HFFc6 (cell line): ENCODE measurements at places on chromosomes 1 and 21. TPM values are rescaled to one million over a fixed set of nuclear protein-coding genes. Genes with fewer than 3 reads are reported as not detected.

DNA sequence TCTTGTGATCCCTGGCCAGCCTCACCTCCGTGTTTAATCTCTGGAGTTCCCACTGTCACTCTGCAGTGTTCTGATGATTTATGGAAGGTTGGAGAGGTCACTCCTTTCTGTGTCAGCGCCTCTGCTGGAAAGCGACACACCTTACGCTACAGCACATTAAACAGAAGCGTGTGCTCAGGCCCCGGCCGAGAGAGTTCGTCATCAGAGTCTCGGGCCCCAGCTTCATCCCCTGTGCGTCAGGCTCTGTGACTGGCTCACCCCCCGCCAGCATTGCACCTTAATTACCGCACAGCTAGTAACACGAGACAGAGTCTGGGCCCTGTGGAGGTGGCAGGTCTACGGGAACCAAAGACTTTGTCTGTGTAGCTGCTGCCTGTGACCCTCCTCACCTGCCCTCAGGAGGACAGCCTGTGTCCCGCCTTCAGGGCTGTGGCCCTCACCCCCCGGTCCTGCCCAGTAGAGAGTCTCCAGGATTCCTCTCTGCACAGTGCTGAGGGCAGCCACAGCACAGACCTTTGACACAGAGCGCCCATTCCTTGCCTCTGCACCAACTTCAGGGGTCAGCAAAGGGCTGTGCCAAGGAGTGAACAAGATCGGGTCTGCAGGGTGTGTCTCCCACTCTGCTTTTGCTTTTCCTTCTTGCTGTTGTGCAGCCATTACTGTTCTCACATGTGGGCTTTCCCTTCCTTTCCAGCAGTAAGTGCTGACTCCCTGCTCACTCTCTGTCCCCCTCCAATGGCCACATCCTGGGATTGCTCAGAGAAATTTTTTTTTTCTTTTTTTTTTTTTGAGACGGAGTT is 157.6 kb downstream of the PGBD5 start:
- H3K27me3 ChIP-seq: peaks cover 4% of the 10 kb centered on the region; the same call in 1 of the 2 replicates
- DNase-seq: peak; percentile 64
- H3K4me1 ChIP-seq: no peaks in the 10 kb centered on the region
- H3K4me3 ChIP-seq: no peak overlapping the region

Gene FHAD1
- total RNA-seq: not detected in 3 replicates

Gene FGR
- total RNA-seq: not detected in 3 replicates

Gene GRHL3
- not detected in 3 replicates for total RNA-seq

GRCh38 chr1:92346866-92347640 is 48.2 kb downstream of the RPAP2 start:
- H3K4me1 ChIP-seq: no peaks in the 10 kb centered on the region
- DNase-seq: no peak
- H3K4me3 ChIP-seq: no peak overlapping the region
- peaks cover 18% of the 10 kb centered on the region for H3K36me3 ChIP-seq

Gene CAMK1G
- total RNA-seq: 5.7 to 8.4 TPM (median 6.8 TPM) in 3 replicates

GRCh38 chr1:30014031-30014430 is 709.4 kb downstream of the MATN1 start:
- no peak overlapping the region for H3K4me3 ChIP-seq
- H3K36me3 ChIP-seq: no peaks in the 10 kb centered on the region
- H3K27ac ChIP-seq: no peak overlapping the region
- H3K4me1 ChIP-seq: no peaks in the 10 kb centered on the region

Gene ALX3
- total RNA-seq: 1.6 and 10.3 TPM in 2 replicates

DNA sequence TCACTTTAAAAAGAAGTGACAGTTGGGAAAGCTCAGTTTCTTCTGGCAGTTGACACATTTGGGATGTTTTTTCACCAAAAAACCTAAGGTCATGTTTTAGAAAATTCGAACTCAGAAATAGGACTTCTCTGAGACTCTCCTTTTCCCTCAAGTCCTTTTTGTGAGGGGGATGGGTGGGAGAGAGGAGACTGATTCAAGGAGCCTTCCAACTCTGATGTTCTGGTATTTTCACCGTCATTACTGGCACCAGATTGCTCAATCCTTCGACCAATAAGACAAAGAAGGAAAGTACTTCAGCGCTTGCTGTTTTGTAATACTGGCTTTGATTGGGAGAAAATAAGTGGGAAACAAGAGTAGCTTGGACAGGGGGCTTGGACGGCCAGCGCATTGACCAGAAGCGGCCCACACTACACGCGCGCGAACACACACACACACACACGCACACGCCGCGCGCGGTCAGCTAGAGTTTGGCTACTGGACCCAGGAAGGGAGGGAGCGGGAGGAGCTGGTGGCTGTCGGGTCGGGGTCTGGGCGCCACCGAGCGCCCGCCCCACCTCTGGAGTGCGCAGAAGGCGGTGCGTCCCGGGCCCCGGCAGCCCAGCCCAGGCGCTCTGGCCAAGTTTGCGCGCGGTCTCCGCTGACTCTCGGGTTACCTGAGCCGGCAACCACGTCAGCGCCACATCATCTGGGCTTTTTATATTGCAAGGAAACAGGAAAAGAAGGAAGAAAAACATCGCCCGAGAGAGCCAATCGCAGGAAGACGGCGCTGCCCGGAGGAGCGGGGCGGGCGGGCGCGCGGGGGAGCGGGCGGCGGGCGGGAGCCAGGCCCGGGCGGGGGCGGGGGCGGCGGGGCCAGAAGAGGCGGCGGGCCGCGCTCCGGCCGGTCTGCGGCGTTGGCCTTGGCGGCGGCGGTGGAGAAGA is at the start of gene KCNK1:
TSS of gene KCNK1 (plus strand) at position 855 of the 921 bp plus-strand sequence. CDS start at position 921, 66 bp downstream.
- H3K27ac ChIP-seq: no peak within 1 kb of the TSS
- H3K4me1 ChIP-seq: no peaks in the 10 kb centered on the region
- H3K4me3 ChIP-seq: no peak within 1 kb of the TSS
- no peaks in the 10 kb centered on the region for H3K36me3 ChIP-seq
- H3K27me3 ChIP-seq: no peaks in the 10 kb centered on the region; the same call in 1 of the 2 replicates

DNA sequence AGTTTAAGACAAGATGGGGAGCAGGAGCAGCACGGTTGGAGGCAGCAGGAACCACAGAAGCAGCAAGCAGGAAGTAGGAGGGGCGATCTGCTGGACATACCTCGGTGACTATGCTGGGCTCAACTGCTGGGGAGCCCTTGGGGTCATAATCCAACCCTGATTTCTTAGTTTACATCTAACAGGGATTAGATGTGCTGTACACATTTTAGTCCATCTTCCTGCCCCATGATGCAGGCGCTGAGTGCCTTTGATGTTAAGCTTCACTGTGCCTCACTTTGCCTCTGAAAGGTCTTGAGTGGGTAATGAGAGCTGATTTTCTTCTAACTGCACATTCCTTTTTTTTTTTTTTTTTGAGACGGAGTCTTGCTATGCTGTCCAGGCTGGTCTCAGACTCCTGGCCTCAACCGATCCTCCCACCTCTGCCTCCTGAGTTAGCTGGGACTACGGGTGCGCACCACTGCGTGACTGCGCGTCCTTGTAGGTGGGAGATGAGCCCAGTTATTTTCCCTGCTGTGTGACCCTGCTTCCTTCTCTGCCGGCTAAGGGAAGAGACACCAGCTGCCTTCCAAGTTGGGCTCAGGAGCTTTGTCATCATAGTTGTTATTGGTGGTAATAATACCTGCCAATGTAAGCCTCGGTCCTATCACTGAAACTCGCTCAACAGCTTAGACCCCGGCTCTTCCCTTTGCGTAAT is 1.1 kb upstream of the RCAN3 start:
- peak overlapping the region; percentile 90 for H3K27ac ChIP-seq
- peaks cover 17% of the 10 kb centered on the region for H3K27me3 ChIP-seq
- peaks cover 30% of the 10 kb centered on the region for H3K4me1 ChIP-seq
- DNase-seq: no peak

Gene ERICH3
- total RNA-seq: not detected in 3 replicates

- no peak overlapping the region for H3K4me3 ChIP-seq
- no peaks in the 10 kb centered on the region for H3K4me1 ChIP-seq
- no peaks in the 10 kb centered on the region; the same call in 1 of the 2 replicates for H3K27me3 ChIP-seq
- DNase-seq: no peak
These were observed 89.8 kb downstream of the PTPRU start for GRCh38 chr1:29326123-29326522.

- DNase-seq: no peak
- H3K36me3 ChIP-seq: peaks cover 7% of the 10 kb centered on the region
- H3K27me3 ChIP-seq: peaks cover 27% of the 10 kb centered on the region
- no peak overlapping the region for H3K4me3 ChIP-seq
- no peak overlapping the region for H3K27ac ChIP-seq
These were observed 48.4 kb upstream of the CD34 start for GRCh38 chr1:207959141-207959825.

DNA sequence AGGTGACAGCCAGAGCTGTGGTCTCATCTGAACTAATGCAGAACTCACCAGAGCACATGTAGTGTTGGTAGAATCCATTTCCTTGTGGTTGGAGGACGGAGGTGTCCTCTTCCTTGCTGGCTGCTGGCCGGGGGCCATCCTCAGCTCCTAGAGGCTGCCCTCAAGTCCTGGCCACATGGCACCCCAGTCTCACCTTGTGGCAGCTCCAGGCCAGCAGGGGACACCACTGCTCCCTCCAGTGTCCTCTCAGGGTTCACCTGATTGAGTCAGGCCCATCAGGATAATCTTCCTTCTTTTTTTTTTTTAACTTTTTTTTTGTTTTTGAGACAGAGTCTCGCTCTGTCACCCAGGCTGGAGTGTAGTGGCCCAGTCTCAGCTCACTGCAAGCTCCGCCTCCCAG is 2.9 kb downstream of the KCNE1 start:
- DNase-seq: no peak
- no peaks in the 10 kb centered on the region for H3K36me3 ChIP-seq
- H3K27ac ChIP-seq: no peak overlapping the region

- H3K36me3 ChIP-seq: no peaks in the 10 kb centered on the region
- H3K27me3 ChIP-seq: peaks cover 1% of the 10 kb centered on the region; the same call in 1 of the 2 replicates
- peak overlapping the region; percentile 70 for H3K27ac ChIP-seq
- peak; percentile 69 for DNase-seq
These were observed 5.7 kb upstream of the SLC1A7 start for GRCh38 chr1:53148123-53148522.

DNA sequence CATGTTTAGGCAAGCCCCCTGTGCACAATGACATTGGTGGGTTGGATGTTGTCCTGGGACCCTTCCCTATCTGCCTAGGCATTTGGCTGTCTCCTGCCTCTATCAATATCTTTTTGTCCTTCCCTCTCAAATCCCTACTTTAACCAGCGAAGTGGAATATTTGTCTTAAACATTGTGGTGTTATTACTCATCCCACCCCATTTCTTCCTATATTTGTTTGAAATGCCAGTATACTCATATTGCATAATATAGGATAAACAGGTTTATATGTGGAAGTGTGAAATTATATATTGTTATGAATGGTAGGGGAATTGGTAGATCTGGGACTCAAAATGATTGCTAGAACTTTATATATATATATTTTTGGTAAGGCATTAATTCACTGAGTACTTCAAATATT is 80.0 kb downstream of the ADGRL2 start:
- no peak overlapping the region for H3K4me3 ChIP-seq
- H3K27me3 ChIP-seq: no peaks in the 10 kb centered on the region
- H3K36me3 ChIP-seq: no peaks in the 10 kb centered on the region

Gene CASQ2
- not detected in 3 replicates for total RNA-seq

DNA sequence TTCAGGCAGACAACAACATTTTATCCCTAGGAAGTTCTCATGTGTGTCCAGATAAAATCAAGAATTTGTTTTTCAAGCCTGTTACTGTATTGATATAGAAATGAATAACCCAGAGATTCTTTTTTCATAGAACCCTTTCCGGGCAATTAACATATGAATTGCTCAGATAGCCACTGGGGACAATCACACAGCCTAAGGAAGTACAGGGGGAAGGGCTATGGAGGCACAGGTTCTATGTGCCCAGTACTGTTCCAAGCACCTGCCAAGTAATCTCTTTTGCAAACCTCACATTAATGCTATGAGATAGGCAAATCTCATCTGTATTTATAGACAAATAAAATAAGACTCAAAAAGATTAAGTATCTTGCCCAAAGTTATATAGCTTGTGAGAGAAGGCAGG is 84.9 kb downstream of the NTNG1 start:
- no peaks in the 10 kb centered on the region for H3K27me3 ChIP-seq
- no peak overlapping the region for H3K27ac ChIP-seq
- no peak overlapping the region for H3K4me3 ChIP-seq
- DNase-seq: no peak

Gene PRR9
- not detected in 3 replicates for total RNA-seq

Gene FMO1
- total RNA-seq: not detected in 3 replicates

Gene EPHA10
- not detected in 2 replicates for total RNA-seq

- peaks cover 62% of the 10 kb centered on the region for H3K27me3 ChIP-seq
- H3K27ac ChIP-seq: no peak overlapping the region
- peaks cover 8% of the 10 kb centered on the region for H3K4me1 ChIP-seq
- DNase-seq: no peak
- no peaks in the 10 kb centered on the region; the same call in 1 of the 2 replicates for H3K36me3 ChIP-seq
These were observed 147.2 kb upstream of the ETS2 start for GRCh38 chr21:38658511-38658910.

Gene AK5
- total RNA-seq: 59.3 to 70.0 TPM (median 62.0 TPM) in 3 replicates

Gene PDZK1IP1
- total RNA-seq: not detected in 3 replicates

GRCh38 chr1:203593723-203594122 is 32.9 kb upstream of the ATP2B4 start:
- H3K36me3 ChIP-seq: no peaks in the 10 kb centered on the region
- peaks cover 9% of the 10 kb centered on the region for H3K27me3 ChIP-seq
- peak overlapping the region; percentile 9; the same call in 1 of the 2 replicates for H3K27ac ChIP-seq
- DNase-seq: peak; percentile 59

GRCh38 chr1:156803086-156803851 is 13.4 kb downstream of the SH2D2A start:
- 0 out of 2 replicates have a peak, but pooled peaks cover 2% of the 10 kb centered on the region for H3K27me3 ChIP-seq
- DNase-seq: no peak
- H3K36me3 ChIP-seq: peaks cover 13% of the 10 kb centered on the region
- H3K4me3 ChIP-seq: no peak overlapping the region

GRCh38 chr1:21384620-21385019 is 55.3 kb upstream of the NBPF3 start:
- H3K36me3 ChIP-seq: peaks cover 8% of the 10 kb centered on the region
- H3K27ac ChIP-seq: no peak overlapping the region
- H3K27me3 ChIP-seq: peaks cover 16% of the 10 kb centered on the region
- DNase-seq: no peak
- H3K4me3 ChIP-seq: no peak overlapping the region

Gene ATP6V1G3
- total RNA-seq: 0.41 to 0.81 TPM (median 0.76 TPM) in 3 replicates

Gene GPR153
- total RNA-seq: 6.5 to 7.9 TPM (median 6.7 TPM) in 3 replicates

DNA sequence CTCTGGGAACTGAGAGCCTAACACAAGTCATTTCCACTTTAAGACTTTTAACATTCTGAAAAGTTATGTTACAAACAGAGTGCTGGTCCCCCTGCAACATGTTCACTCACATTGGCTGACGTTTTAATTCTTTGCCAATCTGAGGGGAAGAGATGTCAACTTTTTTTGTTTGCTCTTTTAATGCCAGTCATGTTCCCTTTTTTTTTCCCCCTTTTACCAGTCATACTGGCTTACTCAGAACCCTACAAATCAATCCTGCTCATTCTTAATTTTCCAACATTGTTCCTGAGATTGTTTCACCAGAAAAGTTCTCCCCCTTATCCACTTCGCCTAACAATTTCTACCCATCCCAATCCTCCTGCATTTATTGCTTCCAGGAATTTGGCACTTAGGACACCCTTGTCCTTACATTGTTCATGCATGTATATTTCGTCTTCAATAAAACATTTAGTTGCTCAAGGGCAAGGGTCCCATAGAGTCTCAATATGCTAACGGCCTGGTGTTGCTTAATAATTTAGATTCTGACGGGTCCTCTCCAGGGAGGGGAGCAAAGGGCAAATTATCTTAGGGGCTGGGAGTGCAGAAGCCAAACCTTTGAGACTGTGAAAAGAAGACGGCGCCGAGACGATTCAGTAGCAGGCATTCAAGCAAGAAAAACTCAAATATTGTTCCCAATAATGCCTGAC is 624 bp upstream of the CR1L start:
- no peak overlapping the region for H3K27ac ChIP-seq
- H3K36me3 ChIP-seq: no peaks in the 10 kb centered on the region
- peaks cover 7% of the 10 kb centered on the region for H3K4me1 ChIP-seq
- peaks cover 26% of the 10 kb centered on the region for H3K27me3 ChIP-seq
- peak overlapping the region; percentile 86 for H3K4me3 ChIP-seq
